ENCODE measurements at places on chromosomes 11 and 22.

GRCh38 chr11:34451053-34451452 lies 12.3 kb downstream of the CAT start:
- no peak for DNase-seq

GRCh38 chr11:125980436-125980835 lies 34.6 kb downstream of the VSIG10L2 start:
- no peak for DNase-seq

DNA sequence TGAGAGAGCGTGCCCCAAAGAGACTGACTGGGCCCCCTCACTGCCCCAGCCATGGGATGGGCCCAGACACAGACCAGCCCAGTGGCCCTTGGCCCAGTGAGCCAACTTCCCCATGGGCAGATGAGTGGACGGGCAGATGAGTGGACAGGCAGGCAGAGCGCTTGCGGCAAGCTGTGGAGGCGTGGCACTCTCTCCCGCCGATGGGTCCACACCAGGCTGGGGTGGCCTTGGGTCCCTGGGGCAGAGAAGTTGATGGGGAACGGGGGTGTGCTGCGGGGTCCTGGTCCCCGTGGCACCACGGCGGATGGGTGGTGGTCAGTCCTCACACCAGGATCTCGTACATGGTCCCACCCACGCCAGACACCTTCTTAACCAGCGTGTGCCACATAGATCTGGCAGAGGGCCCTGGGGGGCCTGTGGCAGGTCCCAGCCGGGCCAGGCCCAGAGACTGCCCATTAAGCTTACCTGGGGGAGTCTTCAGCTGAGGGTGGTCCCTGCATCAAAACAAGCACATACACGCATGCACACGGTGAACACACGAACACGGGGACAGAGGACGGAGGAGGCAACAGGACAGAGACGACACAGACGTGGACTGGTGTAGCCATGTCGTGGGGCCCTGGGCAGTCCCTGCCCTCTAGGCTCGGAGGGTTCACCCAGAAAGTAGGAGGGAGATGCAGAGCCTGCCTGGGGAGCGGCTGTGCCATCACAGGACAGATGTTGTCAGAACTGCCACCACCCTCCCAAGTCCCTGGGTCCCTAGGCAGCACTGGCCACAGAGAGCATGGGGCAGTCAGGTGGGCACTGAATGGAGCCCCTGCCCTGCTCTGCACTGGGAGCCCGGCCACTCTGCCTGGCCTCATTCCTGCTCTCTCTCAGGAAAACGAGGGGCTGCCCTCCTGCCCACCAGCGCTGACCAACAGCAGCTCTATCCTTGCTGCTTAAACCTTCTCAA lies 182.2 kb downstream of the IGLL1 start:
- no peak for DNase-seq

DNA sequence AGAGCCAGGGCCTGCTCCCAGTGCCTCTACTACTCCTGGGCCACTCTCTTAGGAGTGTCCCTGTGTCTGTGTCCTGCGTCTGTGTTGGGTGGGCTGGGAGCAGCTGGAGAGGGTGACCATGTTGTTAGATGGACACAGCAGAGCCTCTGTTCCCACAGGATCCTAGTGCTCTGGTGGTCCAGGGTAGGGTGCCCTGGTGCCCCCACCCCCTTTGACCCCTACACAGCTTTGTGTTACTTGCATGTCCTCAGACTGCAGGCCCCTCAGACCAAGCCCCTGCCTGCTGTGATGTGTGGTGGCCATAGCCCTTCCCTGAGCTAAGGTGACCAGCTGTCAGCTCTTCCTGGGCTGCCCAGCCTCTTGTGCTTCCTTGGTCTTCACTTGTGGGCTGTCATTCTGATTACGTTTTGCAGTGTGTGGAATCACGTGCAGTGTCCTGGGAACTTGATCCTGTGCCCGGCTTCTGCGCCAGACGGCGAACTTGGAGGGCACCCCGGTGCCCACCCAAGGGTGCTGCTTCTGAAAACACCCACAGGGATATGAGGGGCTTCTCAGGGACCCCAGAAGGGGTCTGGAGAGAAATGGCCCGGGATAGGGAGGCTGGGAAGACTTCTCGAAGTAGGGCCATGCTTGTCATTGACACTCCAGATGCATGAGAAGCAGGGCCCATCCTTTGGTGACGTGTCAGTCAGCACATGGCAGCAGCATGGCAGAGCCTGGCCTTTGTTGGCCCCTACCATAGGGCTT lies 1.5 kb downstream of the TANGO2 start:
- DNase-seq = no peak

GRCh38 chr11:67572747-67573419 lies 10.7 kb upstream of the GSTP1 start:
- DNase-seq = peak; percentile 18

DNA sequence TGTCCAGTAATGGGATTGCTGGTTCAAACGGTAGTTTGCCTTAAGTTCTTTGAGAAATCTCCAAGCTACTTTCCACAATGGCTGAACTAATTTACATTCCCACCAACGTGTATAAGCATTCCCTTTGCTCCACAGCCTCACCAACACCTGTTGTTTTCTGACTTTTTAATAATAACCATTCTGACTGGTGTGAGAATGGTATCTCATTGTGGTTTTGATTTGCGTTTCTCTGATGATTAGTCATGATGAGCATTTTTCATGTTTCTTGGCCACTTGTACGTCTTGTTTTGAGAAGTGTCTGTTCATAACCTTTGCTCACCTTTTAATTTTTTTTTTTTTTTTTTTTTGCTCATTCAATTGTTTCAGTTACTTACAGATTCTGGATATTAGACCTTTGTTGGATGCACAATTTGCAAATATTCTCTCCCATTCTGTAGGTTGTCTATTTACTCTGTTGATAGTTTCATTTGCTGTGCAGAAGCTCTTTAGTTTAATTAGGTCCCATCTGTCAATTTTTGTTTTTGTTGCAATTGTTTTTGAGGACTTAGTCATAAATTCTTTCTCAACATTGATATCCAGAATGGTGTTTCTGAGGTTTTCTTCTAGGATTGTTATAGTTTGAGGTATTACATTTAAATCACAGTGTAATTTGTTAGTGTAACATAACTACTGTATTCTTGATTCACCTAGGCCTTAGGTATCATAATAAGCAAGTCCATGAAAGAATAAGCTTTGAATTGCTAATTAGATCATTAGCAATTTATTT lies 33.0 kb downstream of the CCDC34 start:
- no peak for DNase-seq

DNA sequence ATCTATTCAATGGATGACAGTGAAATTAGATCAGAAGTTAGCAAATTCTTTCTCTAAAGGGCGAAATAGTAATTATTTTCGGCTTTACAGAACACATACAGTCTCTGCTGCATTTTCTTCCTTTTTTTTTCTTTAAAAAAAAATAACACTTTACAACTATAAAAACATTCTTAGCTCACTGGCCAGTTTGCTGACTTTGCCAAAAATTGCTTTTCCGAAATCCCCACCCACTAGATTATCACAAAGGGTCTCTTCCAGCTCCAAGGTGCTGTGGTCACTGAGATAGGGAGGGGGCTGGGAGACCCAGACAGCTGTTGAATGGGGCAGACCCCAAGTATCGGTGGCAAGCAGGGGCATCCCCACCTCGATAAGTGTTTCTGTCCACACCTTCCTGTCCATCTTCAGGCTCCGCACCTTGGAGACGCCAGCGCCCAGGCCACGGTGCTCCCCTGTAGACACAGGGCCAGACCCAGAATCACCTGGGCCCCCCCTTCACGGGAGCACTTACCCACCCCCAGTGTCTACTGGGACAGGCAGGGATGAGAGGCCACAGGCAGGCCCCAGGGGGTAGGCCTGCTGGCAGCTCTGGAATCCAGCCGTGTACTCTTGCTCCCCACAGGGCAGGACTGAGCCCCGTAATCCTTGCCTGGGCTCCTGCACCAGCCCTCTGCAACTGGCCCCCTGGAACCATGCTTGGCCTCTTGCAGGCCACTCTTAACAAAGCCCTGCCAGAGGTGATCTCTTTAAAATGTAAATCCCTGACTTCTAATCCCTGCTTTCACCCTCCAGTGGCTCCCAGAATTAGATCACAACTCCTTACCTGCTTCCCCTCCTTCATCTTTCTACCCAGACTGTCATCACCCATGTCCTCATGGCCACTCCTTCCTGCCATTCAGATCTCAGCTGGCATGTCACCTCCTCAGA lies 31.5 kb upstream of the PDE2A start:
- DNase-seq = no peak
